Progenitor cell of endocrine pancreas (in vitro differentiated cells): ENCODE measurements at places on chromosomes 11 and 22.

- DNase-seq: no peak
These were observed 61.2 kb downstream of the CLPB start for GRCh38 chr11:72373163-72373562.

- no peak for DNase-seq
These were observed 53.6 kb downstream of the ST3GAL4 start for GRCh38 chr11:126408901-126409619.

DNA sequence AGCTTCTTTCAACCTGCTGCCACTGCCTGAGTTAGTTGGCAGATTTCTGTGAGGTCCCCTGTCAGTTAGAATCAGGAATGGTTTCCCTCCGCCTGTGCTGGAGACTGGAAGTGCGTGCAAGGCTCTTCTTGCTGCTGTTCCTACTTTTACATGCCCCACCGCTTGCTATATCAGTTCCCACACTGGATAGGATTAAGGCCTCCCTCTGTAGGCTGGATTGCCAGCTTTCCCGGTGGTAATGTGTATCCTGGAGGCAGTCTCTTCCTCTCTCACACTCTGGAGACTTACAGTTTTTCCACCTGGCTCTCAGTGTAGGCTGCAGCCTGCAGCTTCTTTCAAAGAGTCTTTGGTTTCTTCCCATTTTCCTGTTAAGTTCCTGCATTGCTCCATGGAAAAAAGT is 66.5 kb downstream of the ARHGAP42 start:
- no peak for DNase-seq

DNA sequence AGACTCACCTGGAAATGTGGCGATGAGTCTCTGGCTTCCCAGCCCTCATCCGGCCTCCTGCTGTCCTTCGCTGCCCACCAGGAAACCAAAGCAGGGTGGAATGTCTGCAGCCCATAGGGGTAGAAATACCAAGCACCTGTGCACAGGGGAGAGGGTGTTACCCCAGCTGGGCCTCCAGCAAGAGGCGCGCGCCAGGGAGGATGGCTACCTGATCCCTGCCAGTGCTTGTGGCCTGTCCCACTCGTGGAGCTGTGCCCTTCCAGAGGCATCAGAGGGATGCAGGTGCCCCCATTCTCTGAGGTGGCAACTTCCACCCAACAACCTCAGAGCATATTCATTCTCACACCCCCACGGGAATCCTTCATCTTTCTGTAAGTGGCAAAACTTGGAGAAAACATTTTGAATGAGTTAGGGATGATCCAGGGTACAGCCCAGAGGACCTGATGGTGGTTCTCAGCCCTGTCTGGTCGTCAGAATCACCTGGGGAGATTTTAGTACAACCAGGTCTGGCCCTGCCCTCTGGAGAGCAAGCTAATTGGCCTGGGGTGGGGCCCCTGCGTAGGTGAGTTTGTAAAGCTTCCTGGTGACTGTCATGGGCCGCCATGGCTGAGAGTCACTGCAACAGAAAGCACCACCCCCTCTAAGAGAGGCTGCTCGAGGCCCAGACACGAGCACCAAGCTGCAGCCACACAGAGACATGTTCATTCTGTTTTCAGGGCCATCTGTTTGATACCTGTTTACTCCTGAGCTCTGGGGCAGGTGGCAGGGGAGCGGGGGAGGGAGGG is 9.9 kb downstream of the SUN2 start:
- no peak for DNase-seq

GRCh38 chr11:25317216-25317615 is 820.4 kb downstream of the LUZP2 start:
- no peak for DNase-seq

DNA sequence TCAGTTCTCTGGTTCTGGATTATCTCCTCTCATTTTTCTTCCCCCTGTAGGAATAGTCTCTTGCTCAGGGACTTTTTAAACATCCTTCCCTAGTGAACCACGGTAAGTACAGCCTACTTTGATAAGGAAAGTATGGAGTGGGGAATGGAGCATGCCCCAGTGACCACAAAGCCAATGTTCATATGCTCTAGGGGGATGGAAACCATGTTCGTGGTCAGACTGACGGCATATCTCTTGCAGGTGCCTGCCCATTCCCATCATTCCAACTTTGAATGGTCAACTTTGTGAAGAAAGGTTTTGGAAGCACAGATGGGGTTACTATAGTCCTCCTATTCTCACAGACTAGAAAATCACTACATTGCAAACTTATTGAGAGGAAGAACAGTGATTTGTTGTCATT is 332.5 kb upstream of the NCAM1 start:
- no peak for DNase-seq

GRCh38 chr11:112087212-112087611 is 539 bp downstream of the SDHD start:
- no peak for DNase-seq

GRCh38 chr11:114929351-114930000 is 251.1 kb downstream of the NXPE2 start:
- no peak for DNase-seq

GRCh38 chr22:23750714-23751440 is at the start of gene ZNF70:
Gene ZNF70 (minus strand): TSS chr22:23751112. CDS start chr22:23745140, 5,972 bp downstream.
- peak; percentile 86 for DNase-seq

DNA sequence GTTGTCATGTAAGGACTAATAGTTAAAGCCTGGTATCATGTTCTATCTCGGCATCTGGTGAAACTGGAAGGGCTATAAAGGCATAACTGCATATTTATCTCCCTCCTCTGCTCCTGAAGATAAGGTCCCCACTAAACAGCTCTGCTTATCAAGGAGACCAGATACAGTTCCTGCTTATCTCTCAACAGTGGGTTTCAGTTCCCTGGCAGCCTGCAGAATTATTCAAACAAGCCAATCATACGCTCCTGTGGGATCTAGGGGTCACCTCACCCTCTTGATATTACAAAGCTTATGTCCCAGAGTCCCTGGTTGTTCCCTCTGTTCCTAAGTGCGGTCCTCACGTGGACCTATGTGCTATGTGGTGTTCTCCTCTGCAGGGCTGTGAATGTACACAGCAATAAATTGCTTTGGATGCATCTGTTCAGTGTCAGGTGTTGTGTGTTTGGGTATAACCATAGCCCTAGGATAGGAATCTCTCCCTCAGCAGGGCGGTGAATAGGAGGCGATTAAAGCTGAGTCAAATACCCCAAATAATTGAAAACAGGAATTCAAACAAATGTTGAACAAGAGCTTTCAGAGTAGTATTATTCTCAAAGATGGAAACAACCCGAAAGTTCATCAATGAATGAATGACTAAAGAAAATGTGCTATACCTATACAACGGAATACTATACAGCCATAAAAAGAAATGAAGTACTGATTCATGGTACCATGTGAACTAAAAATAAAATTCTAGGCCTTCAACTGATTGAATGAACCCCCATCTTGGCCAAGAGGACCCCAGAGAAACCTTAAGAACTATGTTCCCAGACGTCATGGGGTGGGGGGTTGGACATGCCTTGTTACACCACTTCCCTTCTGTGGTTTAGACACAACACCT is 3.1 kb upstream of the OOSP4A start:
- DNase-seq: no peak

GRCh38 chr11:12599408-12600143 is 74.6 kb upstream of the TEAD1 start:
- peak; percentile 55 for DNase-seq

- DNase-seq: no peak
These were observed 83.9 kb upstream of the C11orf87 start for GRCh38 chr11:109338131-109338530.

- no peak for DNase-seq
These were observed 3.7 kb downstream of the MS4A1 start for GRCh38 chr11:60459345-60459744.

DNA sequence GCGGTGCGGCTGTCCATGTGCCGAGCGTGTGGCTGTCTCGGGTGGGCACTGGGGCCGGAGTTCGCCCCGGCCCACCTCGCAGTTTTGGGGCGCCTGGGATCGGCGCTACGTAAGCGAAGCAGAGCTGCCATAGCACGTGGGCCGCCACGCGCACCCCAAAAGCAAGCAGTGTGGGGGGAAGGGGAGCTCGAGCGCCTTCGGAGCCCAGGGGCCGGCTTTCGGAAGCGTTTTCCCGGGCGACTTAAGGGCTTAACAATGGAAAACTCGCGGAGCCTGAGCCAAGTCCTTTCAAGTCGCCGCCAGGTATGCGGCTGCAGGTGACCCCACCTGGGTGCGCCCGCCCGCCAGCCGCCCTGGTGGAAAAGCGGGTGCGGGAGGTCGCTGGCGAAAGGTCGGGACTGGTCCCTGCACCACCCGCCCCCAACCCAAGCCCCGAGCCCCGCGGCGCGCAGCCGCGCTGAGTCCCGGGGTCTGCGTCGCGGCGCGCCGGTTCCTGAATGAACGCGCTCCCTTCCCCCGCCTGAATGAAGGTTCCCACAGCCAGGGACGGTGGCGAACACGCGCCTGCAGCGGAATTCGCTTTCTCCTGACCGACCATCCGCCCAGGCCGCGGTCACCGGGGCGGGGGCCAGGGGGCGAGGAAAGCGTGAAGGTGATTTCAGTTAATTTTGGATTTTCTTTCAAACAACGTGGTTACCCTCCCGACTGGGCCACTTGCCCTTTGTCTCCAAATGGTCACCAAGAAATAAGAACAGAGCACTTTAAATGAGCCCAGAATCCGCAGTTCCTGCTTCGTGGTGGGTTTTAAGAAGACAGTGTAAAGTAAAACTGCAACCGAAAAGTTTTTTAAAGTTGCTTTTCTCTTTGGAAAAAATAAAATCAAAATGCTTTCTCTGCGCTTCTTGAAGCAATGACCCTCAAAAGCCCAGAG is 2.8 kb upstream of the CCND1 start:
- peak; percentile 77 for DNase-seq

GRCh38 chr22:48138855-48139254 is 1376.4 kb downstream of the TBC1D22A start:
- DNase-seq: no peak

DNA sequence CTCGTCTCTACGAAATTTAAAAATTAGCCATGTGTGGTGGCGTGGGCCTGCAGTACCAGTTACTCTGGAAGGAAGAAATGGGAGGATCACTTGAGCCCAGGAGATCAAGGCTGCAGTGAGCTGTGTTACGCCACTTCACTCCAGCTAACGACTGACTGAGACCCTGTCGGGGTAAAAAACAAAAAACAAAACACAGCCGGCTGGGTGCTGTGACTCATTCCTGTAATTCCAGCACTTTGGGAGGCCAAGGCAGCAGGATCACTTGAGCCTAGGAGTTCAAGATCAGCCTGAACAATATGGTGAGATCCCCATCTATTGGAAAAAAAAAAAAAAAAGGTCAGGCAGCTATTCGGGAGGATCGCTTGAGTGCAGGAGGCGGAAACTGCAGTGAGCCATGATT is 2.4 kb downstream of the PAFAH1B2 start:
- DNase-seq: no peak

DNA sequence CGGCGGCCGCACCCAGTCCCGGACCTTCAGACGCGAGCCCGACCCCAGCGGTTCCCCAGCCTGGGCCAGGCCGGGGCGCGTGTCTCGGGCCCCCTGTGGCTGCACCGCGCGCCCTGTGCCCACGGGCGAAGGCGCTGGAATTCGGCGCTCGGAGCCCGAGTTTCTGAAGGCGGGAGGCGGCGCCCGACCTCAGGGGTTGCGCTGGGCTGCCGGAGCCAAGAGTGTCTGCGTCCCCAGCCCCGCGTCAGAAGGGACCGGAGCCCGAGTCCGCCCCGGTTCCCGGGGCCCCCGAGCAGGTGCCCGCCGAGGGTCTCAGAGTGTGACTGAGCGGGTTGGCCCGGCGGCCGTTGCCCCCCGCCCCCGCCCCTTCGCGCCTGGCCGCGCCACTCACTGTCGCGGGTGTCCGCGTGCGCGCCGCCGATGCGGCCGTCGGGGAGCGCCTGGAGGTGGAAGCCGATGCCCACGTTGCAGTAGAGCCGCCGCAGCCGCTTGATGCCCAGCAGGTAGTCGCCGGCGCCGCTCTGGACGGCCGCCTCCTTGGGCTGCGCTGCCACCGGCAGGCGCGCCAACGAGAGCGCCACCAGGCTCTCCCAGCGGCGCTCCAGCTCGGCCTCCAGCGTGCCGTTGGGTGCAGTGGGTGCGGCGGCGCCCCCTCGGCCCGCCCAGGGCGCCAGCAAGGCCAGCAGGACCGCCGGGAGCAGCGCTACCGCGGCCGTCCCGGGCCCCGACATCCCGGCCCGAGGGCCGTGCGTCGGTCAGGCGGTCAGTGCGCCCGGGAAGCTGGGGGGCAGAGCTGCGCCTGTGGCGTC is 583 bp downstream of the FGF4 start:
- no peak for DNase-seq

DNA sequence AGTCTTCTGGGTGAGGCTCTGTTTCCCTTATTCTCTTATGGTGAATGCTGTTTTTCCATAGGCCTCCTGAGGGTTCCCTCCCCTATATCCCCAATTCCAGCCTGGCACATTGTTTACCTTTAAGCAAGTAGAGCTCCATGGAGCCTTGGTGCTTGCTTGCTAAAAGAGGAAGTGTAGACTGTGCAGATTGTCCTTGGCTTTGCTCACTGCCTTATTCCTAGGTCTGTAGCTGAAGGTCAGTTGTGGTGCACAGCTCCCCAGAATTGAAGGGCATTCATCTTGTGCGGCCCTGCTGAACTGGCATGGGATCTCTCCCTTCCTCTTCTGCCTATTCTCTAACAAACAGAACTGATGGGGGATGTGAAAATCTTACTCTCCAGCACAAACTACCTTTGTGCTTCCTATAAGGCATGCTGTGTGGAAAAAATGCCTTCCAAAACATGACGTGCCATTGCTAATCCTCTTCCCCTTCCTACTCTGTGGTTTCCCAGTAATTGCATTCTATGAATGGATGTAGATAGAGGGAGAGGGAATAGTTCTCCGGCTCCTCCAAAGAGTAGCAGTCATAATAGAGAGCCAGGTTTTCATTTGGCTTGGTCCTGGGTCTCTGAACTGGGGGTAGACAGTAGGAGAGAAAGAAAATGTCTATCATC is 34.2 kb upstream of the PLET1 start:
- no peak for DNase-seq

- DNase-seq: no peak
These were observed 23.7 kb upstream of the CBX7 start for GRCh38 chr22:39176143-39176713.

DNA sequence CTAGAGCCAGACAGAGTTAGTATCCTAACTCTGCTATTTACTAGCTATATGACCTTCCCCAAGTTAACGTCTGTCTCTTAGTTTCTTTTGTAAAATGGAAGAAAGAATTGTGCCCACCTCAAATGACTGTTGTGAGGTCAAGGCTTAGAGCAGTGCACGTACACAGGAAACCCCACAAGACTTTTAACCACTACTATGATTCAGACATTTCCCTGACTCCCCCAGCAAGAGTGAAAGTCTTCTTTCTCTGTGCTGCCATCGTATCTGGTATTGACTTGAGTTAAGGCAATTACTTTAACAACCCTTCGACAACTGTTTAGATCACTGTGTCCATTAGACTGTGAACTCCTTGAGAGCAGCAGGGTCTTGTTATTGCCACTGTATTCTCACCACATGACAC is 2.6 kb upstream of the OR52W1 start:
- DNase-seq: no peak

- no peak for DNase-seq
These were observed 50.2 kb downstream of the EMSY start for GRCh38 chr11:76495019-76495418.

GRCh38 chr11:13438291-13438690 is 24.7 kb downstream of the BTBD10 start:
- no peak for DNase-seq

- no peak for DNase-seq
These were observed 90.6 kb downstream of the TSPAN18 start for GRCh38 chr11:44817207-44817949.
